Inflammatory macrophage (primary cell): ENCODE measurements at places on chromosomes 6 and 20.
A peak's percentile ranks its signal among the peaks of the same experiment; 100 is the strongest.

GRCh38 chr20:58837717-58838116, 13.0 kb downstream of the GNAS-AS1 start:
- no peak for DNase-seq

DNA sequence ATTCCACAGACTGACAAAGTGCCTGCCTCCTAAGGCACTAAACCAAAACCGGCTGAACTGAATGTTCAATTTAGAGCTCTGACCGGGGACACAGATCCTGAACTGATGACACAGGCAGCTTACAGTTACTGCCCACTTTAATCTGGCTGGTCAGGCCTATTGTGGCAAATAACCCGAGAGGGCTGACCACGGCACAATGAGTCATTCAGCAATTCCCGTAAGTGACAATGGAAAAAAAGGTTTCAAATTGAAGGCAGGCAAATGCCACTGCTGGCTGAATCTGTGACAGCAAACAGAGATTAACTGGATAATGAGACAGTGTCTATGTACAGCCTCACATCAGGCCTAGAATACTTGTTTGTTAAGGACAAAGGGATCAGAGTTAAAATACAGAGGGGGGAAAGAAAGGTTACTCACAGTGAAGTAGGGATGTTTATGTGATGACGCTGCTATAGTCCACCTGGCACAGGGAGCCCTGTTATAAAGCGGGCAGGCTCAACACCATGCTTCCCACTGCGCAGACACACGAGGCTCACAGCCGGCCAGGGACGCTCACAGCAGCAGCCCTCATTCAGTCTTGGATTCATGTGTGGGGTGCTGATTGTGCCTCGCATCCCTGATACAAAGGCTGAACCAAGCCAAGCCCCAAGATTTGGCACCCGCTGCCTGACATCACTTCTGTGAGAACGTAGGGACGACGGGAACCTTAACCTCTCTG, 54.4 kb downstream of the RTN4IP1 start:
- DNase-seq, result peak; percentile 86

- DNase-seq, result no peak
These were observed 298.1 kb upstream of the TCF21 start for GRCh38 chr6:133590814-133591213.

GRCh38 chr6:14900919-14901318, 344.9 kb upstream of the JARID2 start:
- DNase-seq, result no peak

DNA sequence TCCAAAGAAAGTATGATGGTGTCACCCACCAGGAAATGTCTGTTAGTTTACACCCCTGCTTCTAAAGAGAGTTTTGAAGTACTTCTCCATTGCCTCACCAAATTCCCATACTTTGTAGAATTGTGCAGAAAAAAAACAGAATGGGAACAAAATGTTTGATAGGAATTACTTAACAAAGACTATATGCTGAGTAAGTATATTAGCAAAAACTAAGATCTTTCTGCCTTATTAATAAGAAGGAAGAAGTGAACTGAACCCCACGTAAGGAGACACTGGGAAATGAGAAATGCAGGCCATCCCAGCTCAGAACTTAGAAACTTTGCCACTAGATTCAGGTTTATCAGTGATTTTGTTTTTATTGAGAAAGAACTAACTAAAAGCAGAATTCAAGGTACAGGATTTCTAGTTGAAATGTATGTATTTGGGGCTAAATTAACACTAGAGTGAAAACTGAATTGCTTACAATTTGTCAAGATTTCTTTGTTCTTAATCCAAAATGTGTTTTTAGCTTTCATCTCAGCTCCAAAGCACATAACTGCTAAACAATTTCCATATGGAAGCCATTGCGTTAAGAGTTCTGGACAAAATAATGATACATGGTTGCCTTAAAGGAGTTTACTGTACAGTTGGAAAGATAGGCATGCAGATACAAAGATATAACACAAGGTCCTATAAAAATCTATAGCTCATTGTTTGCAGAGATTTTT, 102.7 kb upstream of the BMP5 start:
- DNase-seq, result no peak

DNA sequence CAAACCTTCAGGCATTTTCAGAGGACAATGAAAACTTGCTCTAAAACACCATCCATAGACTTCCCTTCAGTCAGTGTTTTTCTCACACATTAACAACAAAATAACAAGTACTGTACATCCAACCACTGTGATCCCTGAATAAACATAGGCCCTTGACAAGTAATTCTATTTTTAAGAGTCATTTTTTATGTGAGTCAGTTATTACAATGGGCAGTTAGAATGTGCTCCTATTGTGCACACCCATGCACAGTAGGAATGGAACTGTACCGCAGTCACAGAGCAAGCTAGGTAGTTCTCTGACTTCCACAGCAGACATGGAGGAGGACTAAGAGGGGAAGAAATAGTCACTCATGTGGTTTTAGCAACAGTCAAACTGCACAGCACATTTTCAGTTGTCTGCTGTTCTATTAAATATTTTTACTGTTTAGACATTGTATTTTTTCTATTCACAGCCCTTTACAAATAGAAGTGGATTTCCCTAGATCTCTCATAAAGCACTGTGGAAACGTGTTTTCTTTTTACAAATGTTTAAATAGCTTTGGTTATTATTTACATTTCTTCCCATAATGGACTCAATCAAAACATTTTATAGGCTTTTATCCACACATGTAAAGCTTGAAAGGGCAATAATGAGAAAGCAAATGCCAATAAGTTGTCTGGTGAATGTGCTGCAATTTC, 100.4 kb downstream of the JAG1 start:
- no peak for DNase-seq

GRCh38 chr20:32462900-32463641, 104.9 kb downstream of the ASXL1 start:
- no peak for DNase-seq

- no peak for DNase-seq
These were observed 154.1 kb downstream of the GJA10 start for GRCh38 chr6:90048206-90048967.

- no peak for DNase-seq
These were observed 98.6 kb downstream of the HIVEP1 start for GRCh38 chr6:12110523-12111362.

GRCh38 chr20:59027741-59028320, 4.3 kb downstream of the ATP5F1E start:
- no peak for DNase-seq

GRCh38 chr20:22716821-22717351, 132.5 kb upstream of the FOXA2 start:
- DNase-seq, result no peak

DNA sequence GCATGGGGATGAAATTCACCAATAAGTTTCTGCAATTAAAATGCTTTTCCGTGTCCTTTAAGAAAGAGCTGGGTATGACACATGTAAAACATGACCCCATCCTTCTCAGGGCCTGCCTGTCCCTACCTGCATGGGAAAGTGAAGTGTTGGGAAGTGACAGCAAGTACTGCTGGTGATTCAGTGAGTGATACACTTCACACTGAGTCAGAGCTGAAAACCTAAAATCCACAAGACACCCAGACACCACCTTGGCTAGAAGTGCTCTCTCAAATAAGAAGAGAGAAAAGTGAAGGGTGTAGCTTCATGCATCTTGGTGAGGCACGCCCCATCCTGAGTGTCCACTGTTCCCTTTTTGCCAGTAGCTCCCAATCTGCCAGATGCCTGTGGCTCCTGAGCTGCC, 3.3 kb downstream of the RAB22A start:
- DNase-seq, result no peak
